Suprapubic skin (tissue), 4 donors: ENCODE measurements at places on chromosomes 2 and 18. TPM values are rescaled to one million over a fixed set of nuclear protein-coding genes. Genes with fewer than 3 reads are reported as not detected.

DNA sequence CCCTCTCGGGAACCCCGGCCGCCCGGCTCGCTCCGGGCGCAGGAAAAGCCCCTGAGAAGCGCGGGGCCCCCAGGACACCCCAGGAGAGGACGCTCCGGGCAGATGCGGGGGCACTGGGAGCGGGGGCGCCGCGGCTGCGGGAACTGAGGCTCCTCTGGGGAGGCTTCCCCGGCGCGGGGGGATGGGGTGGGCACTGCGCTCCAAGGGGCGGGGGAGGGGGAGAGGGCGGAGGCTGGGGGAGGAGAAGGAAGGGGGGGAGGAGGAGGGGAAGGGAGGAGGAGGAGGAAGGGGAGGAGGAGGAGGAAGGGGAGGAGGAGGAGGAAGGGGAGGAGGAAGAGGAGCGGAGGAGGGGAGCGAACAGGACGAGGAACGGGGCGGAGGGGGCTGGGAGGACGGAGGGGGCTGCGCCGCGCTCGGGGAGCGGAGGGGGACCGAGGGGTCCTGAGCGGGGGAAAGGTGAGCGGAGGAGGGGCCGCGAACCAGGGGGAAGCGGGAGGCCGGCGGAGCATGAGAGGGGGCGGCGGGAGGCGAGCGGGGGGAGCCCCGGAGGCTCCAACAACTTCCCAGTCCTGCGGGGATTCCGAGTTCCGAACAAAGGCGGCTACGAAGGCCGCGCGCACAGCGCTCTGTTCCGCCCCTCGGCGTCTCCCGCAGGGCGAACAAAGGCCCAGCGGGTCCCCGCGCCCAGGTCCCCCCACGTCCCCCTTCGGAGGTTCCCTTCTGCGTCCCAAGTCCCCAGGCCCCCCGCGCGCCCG lies 742 bp downstream of the PXDN start:
- peak; percentile 68 for DNase-seq
- peaks cover 42% of the 10 kb centered on the region for H3K4me1 ChIP-seq
- peak overlapping the region; percentile 87 for H3K27ac ChIP-seq
- H3K36me3 ChIP-seq, result no peaks in the 10 kb centered on the region

The SFT2D3 gene
- total RNA-seq, result 11.7 TPM

- DNase-seq, result no peak
- no peaks in the 10 kb centered on the region for H3K36me3 ChIP-seq
- H3K27me3 ChIP-seq, result no peaks in the 10 kb centered on the region
- no peak overlapping the region for H3K27ac ChIP-seq
- peak overlapping the region; percentile 0 for H3K4me3 ChIP-seq
Observed at GRCh38 chr18:6031002-6031401, 135.7 kb upstream of the TMEM200C start.

The TCF7L1 gene
- total RNA-seq, result 3.0 TPM

DNA sequence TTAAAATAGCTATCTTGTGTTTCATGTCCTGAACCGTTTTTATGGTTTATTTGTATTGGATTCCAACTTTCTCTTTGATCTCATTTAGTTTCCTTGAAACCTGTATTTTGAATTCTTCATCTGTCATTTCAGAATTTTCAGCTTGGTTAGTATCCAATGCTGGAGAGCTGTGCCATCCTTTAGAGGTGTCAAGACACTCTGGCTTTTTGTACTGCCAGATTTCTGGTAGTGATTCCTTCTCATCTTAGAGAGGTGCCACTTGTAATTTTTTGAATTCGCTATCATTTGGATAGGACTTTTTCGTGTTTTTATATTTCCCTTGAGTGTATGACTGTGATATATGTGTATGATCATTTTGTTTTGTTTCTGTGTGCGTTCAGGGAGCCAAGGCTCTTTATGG lies 591.4 kb downstream of the ADCYAP1 start:
- DNase-seq, result no peak
- H3K27ac ChIP-seq, result no peak overlapping the region
- H3K27me3 ChIP-seq, result no peaks in the 10 kb centered on the region
- no peaks in the 10 kb centered on the region for H3K4me1 ChIP-seq
- no peak overlapping the region for H3K4me3 ChIP-seq

GRCh38 chr2:3624059-3624794 lies 29.3 kb downstream of the COLEC11 start:
- H3K27me3 ChIP-seq, result no peaks in the 10 kb centered on the region
- H3K4me3 ChIP-seq, result no peak overlapping the region
- H3K36me3 ChIP-seq, result no peaks in the 10 kb centered on the region

The DSC1 gene
- 120 TPM for total RNA-seq

- no peak overlapping the region for H3K27ac ChIP-seq
- no peak overlapping the region for H3K4me3 ChIP-seq
- H3K36me3 ChIP-seq, result no peaks in the 10 kb centered on the region
- peaks cover 15% of the 10 kb centered on the region for H3K4me1 ChIP-seq
- no peak for DNase-seq
Observed at GRCh38 chr2:239752951-239753350, 272.2 kb downstream of the NDUFA10 start.

The NETO1 gene
- total RNA-seq, result not detected

DNA sequence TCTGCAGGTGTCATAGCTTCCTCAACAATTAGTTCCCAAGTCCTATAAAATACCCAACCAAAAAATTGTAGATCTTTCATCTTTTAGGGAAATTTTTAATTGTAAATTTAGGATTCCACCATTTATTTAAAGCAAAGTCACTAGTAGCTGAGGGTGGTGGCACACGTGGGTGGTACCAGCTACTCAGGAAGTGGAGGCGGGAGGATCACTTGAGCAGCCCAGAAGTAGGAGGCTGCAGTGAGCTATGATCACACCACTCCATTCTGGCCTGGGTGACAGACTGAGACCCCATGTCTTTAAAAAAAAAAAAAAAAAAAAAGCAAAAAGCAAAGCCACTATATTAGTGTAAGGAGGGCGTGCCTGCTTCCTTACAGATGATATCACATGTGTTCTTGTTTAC lies 60.3 kb upstream of the GREB1L start:
- H3K4me1 ChIP-seq, result no peaks in the 10 kb centered on the region
- H3K27ac ChIP-seq, result no peak overlapping the region
- H3K36me3 ChIP-seq, result no peaks in the 10 kb centered on the region
- no peak overlapping the region for H3K4me3 ChIP-seq
- no peaks in the 10 kb centered on the region for H3K27me3 ChIP-seq
- no peak for DNase-seq

GRCh38 chr2:78592491-78592890 lies 433.0 kb upstream of the REG3G start:
- no peak for DNase-seq
- no peaks in the 10 kb centered on the region for H3K27me3 ChIP-seq

The IL1R1 gene
- 90.0 TPM for total RNA-seq

DNA sequence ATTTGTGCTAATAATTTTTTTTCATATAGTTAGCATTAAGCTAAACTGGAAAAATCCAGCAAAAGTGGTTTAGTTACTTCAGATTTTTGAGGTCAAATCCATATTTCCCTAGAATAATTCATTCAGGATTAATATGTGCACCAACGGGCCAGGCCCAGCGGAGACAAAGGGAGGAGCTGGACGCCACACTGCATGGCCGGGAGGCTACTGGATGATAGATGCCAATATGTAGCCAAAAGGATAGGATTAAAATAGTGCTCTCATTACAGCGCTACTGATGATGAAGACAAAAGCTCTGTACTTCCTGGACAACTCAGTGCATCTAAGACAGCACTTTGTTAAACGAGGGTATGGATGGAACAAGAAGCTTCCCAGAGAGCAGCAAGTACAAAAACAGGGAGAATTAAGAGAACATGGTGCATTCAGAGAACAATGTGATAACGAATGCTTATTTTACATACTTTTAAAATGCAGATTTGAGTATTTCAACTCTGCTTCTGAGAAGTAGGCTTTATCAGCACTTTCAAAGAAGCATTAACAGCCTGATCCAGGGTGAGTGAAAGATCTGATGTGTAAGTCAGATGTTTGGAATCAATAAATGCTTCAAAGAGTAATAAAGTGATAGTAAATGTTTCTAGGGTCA lies 39.8 kb downstream of the PPP4R1 start:
- H3K27ac ChIP-seq, result no peak overlapping the region
- peaks cover 7% of the 10 kb centered on the region for H3K4me1 ChIP-seq
- H3K4me3 ChIP-seq, result no peak overlapping the region
- no peak for DNase-seq
- peaks cover 34% of the 10 kb centered on the region for H3K36me3 ChIP-seq

DNA sequence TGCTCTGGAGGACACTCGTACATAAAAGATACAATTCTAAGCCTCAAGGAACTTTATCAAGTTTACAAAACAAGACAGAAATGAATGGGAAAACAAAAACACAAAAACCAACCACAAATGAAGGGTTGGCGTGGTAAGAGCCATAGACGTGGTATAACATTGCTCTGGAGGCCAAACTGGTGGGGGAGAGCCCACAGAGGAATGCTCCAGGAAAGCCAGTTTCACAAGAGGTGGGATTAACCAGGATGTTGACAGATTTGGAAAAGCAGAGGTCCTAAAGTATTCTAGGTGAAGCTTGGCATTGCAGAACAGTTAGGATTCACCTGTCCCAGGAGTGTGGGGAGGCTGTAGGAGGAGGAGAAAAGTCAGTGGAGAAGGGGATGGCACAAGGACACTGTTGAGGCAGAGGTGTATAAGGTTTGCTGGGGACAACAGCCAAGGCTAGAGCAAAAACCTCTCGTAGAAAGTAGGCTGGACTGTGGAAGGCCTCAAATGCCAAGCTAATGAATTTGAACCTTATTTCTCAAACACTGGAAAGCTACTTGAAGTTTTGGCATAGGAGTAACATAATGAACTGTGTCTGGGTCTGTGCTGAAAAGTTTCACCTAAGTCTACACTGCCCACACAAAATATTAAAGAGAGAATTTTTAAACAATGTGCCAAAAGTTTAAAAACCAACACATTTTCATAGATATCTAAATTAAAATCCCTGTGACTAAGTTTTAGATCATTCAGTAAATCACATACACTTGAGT lies 135.1 kb downstream of the THADA start:
- peaks cover 86% of the 10 kb centered on the region for H3K4me1 ChIP-seq
- no peaks in the 10 kb centered on the region for H3K36me3 ChIP-seq
- H3K27me3 ChIP-seq, result no peaks in the 10 kb centered on the region
- H3K4me3 ChIP-seq, result no peak overlapping the region
- peak overlapping the region; percentile 45 for H3K27ac ChIP-seq

- no peaks in the 10 kb centered on the region for H3K36me3 ChIP-seq
- H3K27me3 ChIP-seq, result no peaks in the 10 kb centered on the region
- H3K4me3 ChIP-seq, result no peak overlapping the region
- peaks cover 33% of the 10 kb centered on the region for H3K4me1 ChIP-seq
- no peak for DNase-seq
Observed at GRCh38 chr18:26438980-26439379, 109.4 kb downstream of the KCTD1 start.

DNA sequence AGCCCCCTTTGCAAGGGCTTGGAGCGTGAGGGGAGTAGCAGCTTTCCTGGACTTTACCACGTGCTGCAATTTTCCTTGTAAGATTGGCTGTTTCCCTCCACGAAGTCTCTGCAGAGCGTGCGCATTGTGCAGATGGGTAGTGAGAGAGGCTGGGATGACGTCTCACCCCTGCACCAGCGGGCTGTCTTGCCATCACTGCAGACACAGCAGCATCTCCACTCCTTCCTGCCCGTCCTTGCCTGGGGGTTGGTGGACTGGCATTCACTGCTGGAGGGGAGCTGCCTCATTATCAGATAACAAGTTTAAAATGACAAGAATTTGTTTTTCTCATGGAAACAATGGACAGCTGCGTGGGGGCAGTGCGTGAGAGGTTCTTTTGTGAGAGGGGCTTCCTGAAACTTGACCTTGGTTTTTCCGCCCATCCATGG lies 45.3 kb upstream of the HS6ST1 start:
- peaks cover 9% of the 10 kb centered on the region for H3K4me1 ChIP-seq
- no peaks in the 10 kb centered on the region for H3K27me3 ChIP-seq
- H3K4me3 ChIP-seq, result no peak overlapping the region
- DNase-seq, result no peak

GRCh38 chr2:230942920-230943896 lies 18.2 kb upstream of the GPR55 start:
- no peak for DNase-seq
- peaks cover 3% of the 10 kb centered on the region for H3K4me1 ChIP-seq
- no peak overlapping the region for H3K4me3 ChIP-seq
- no peak overlapping the region for H3K27ac ChIP-seq
- no peaks in the 10 kb centered on the region for H3K36me3 ChIP-seq

DNA sequence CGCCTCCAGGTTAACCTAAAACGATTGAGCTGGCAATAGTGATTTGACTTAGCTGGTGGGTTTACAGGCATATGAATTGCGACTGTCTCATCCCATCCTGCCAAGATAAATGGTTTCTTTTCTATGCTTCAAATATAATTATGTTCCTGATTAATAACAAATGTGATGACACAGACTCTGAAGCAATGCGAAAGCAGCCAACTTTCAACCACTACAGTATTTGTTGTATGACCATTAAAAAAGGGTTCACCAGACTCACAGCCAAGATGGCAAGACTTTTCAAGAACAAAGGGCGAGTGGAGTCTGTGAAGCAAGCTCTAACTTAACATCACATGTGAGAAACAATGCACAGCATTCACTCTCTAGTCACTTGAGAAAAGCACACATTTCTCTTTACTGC lies 186.6 kb downstream of the PID1 start:
- H3K4me1 ChIP-seq, result peaks cover 3% of the 10 kb centered on the region
- no peak overlapping the region for H3K27ac ChIP-seq

DNA sequence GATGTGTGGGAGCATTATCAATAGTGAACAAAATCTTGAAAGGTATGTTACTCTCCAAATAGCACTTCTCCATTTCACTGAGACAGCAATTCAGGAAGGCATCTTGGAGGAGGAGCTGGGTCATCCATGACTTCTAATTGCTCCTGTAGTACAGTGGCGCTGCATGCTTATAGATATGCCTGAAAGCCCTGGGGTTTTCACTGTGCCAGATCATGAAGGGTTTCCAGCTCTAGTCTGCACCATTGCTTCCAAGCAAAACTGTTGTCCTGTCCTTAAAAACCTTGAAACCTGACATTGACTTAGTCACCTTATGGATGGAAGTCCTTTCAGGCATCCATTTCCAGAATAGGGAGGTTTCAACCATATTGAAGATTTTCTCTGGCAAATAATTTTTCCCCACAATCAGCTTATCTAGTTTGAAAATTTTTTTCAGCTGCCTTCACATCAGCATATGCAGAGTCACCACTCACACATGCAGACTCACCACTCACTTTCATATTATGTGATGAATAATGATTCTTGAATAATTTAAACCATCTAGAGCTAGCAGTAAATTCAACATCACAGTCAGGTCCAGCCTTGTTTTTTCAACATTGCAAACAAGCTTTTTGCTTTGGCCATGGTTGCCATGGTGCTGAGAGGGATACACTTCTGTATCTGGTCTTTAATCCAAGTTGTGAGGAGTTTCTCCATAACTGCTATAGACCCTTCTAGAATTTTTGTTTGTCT lies 297.1 kb downstream of the CLIP4 start:
- no peak for DNase-seq
- H3K27me3 ChIP-seq, result no peaks in the 10 kb centered on the region
- no peak overlapping the region for H3K27ac ChIP-seq
- no peak overlapping the region for H3K4me3 ChIP-seq
- H3K36me3 ChIP-seq, result no peaks in the 10 kb centered on the region

GRCh38 chr2:26536371-26537068 lies 58.6 kb upstream of the OTOF start:
- no peak overlapping the region for H3K27ac ChIP-seq
- no peak overlapping the region for H3K4me3 ChIP-seq
- peaks cover 7% of the 10 kb centered on the region for H3K27me3 ChIP-seq
- H3K36me3 ChIP-seq, result no peaks in the 10 kb centered on the region
- H3K4me1 ChIP-seq, result no peaks in the 10 kb centered on the region
